Stimulated activated CD8-positive, alpha-beta memory T cell treated with anti-CD3 and anti-CD28 coated beads, Interleukin-7, amount 100 ng/mL, for 4 hours (primary cell): ENCODE measurements at places on chromosomes 3 and 15.

- no peak for DNase-seq
Observed at GRCh38 chr3:122104515-122105194, 49.5 kb downstream of the CD86 start.

DNA sequence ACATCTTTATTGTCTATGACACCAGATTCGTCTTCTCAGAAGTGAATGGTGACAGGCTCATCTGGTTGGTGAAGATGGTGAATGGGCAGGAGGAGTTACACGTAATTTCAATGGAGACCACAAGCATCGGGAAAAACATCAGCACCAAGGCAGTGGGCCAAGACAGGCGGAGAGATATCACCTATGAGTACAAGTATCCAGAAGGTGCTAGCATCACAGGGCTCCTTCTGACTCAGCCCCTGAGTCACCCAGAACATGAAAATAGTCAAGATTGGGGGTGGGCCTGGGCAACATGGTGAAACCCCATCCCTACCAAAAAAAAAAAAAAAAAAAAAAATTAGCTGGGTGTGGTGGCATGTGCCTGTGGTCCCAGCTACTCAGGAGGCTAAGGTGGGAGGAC is 32.6 kb downstream of the TGM4 start:
- DNase-seq: no peak

DNA sequence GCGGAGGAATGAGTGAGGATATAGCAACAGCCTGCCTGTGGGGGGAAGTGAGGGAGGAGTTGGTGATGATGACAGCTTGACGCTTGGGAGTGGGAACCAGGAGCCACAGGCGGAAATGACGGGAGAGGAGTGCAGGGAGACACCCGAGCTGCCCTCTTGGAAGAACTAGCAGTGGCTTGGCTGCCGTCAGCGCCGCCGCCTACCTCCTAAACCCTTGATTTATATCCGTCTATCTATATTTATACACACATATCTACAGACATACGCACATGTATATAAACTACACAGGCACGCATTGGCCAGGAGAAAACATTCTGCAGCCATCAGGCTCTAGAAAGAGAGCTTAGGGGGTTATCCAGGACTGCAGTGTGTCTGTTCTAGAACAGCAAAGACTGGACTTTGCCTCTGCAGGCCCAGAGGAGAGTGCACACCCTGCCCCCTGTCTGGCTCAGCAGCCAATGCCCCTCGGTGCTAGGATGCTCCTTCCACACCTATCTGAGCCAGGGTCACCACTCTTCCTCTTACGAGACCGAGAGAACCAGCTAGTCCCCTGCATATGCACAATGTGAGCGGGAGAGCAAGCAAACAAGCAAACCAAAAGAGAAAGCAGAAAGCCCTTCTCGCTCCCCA is 45.3 kb upstream of the MAGEF1 start:
- no peak for DNase-seq

DNA sequence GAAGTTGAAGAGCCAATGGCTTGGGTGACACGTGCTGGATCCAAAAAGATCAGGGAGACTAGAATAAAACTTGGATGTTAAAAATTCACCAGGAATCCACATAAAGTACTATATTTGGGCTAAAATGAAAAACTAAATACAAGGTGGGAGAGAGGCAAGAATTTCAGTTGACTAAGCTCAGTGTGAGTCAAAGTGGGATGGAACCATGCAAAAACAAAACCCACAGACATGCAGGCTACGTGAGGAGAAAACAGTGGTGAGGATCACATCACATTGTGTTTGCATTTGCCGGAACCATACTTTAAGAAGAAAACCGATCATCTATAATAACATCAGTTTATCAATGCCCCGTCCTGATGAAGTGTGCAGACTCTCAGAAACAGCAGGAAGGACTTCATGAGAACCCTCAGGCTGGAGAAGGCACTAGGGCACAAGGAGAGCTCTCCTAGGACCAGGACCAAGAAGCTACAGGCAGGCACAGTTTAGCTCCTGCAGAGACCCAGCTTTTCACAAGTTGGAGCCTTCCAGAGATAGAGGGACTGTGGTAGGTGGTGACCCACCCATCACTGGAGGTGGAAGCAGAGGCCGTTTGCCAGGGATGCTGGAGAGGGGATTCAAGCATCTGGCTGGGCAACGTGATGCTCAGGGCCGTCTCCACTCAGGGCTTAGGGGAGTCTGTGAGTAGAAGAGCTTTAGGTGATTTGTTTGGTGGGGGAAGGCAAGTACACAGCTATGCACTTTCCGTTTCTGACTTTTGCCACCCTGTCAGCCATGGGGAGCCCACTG is 29.0 kb upstream of the NR2E3 start:
- DNase-seq: no peak

- DNase-seq: no peak
Observed at GRCh38 chr15:101702077-101702476, 22.2 kb downstream of the TARS3 start.

- DNase-seq: no peak
Observed at GRCh38 chr3:150607267-150608065, 4.3 kb downstream of the SELENOT start.

GRCh38 chr3:3196148-3196861 is 16.8 kb upstream of the CRBN start:
- DNase-seq: no peak

DNA sequence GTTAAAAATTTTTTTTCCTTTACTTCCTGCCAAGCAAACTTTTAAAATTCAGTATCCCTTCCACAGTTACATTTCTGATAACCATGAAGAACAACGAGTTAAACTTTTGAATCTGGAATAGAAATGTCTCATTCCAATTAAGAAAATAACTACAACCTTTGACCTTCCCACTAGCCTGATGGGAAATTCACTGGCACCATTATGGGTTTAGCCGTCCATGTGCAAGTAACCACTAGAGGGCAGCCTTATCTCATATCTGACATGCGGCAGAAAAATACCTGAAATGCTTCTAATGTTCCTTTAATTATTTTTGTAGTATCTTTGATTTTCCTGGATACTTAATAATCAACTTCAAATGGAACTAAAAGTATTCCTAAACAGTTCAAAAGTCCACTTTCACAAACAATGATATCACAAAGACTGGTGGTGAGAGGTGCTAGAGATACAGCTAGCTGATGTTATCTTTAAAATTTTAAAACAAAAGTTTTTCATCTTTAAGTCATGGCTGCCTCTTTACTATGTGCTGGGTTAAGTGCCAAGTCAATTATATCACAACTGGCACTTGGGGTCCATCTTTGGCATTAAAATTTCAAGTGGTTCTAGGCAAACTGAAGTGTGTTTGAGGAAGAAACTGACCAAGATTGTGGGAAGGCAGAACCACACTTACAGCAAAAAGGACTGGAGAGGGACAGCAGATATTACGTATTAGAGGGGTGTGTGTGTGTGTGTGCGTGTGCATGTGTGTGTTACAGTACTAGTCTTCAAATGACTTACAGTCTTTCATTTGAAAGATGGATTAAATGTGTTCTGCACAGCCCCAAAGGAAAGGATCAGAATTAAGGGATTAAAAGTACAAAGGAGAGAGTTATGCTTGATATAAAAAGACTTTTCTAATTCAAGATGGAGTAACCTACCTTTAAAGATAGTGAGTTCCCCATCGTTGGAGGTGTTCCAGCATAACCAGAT is 107.1 kb upstream of the ICE2 start:
- DNase-seq: peak; percentile 27
